ENCODE measurements at places on chromosomes 1 and 21.

DNA sequence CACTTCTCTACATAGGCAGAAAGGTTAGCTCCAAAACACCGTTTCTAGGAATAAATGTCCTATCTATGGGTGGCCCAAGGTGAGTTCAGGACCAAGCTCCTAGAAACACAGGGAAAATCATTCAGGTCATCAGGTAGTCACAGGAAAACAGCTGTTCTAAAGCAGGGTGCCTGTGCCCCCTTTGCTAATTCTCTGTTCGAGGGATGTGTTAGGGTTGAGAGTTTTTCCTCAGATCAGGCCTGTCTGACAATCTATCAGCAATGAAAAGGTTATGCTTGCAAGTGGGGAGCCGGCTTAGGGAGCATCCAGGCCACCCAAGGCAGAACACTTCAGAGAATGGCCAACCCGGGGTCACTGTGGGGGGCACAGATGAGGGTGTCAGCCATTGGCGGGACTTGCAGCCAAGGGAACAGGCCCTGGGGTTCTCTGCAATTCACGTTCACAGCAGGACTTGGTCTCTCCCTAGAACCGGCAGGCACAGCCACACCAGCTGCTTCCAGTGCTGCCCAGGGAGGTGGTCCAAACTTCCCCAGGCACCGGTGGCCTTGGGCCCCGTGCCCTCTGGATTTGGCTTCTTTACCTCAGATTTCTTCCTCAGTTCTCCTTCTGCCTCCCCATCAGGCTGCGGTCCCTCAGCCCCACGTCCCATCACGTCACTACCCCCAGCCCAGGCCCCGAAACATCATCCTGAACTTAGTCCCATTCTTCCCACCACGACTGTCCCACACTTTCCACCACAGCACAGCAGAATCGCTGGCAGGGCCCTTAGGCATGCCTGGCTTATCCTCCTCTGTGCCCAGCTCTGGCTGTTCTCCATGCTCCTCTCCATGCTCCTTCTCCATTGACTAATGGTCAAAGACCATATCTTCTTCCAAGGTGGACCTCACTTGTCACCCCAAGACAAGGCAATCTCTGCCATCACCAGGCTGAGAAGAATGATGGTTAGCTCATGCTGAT, 11.0 kb downstream of the CD2 start:
- no peak for DNase-seq

DNA sequence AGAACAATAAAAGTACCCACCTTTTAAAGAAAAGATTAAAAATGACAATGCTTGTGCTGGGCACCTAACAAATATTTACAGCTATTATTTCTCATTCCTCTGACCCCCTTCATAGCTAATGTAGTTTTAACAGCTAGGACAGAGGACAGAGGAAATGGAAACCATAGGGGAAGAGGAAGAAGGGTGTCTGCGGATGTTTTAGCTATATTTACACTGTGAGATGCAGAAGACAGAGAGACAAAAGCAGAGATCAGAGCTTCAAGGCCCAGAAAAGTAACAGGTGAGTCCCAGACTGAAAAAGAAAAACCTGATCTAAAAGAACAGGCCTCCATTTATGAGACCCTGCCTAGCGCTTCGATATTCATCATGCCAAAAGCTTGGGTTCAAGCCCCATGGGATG, 72.0 kb downstream of the ZNF281 start:
- no peak for DNase-seq

DNA sequence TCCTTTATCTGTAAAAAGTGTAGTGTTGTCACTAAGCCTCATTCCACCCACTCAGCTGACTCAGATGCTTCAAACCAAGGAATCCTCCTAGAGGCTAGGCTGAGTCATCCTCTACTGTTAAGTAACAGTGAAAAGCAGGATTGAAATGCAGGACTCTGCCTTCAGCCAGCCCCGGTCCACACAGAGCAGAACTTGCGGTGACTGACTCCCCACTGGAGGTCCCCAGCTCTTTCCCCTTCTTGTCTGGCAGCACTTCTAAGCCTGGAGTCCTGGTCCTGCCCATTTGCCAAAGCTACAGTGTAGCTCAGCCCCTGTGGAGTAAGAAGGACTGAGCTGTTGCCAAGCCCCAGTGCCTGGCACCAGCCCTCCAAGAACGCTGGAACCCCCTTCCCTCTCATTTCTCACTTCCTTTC, 1.7 kb downstream of the RAB7B start:
- no peak for DNase-seq

GRCh38 chr1:150596095-150596892, 16.9 kb upstream of the MCL1 start:
- no peak for DNase-seq

- DNase-seq, result no peak
Measured at GRCh38 chr1:233389169-233389568, 61.6 kb downstream of the MAP3K21 start.

DNA sequence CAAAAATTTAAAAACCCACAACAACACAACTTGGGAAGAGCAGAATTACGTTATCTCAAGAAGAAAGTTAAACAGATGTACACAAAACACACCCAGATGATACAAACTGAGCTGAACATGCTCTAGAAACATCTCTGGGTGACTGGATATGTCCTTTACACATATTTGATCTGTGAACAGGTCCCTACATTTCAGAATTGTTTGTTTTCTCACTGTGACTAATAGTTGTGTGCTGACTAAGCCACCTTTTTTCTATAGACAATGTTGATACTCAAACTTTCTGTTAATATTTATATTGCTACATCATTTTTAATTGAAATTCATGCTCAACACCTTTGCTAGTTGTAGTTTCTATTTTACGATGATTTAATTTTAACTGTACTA, 1.0 kb upstream of the F11R start:
- DNase-seq, result no peak

- no peak for DNase-seq
Measured at GRCh38 chr1:212004895-212005608, 30.3 kb downstream of the INTS7 start.

DNA sequence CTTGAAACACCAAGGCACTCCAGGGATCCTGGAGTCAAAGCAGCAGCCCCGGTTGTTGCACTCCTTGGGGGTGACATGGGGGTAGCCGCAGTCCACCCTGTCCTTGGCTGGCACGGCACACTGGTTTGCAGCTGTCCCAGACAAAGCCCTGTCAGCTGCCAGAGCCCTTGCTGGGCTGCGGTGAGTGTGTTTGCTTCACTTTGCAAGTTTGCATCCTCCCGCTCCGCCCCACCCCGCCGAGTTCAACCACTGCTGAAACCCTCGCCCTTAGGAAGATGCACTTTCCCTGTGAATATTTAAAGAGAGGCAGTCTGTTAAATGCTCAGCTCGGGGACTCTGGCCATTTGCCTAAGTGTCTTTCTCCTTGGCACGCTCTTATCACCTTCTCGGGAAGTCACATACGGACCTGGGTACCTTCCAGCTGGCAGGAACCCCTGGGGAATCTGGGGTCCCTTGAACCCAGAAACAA, 1.7 kb downstream of the TFF3 start:
- DNase-seq, result no peak

DNA sequence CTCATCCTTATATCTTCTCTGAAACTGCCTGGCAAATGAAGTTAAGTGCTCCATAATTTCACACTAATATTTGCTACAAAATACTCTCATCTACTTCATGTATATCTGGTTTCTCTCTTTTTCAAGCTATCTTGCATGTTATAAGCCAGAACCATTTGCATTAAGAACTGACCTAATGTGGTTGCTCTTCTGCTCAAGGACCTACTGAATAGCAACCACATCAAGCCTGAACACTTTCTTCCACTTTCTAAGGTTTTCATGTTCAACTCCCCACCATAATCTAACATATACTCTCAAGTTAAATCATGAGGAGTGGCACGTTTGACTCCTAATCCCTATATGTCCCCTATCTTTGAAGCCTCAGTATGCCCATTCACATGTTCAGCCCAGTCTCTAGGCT, 27.2 kb downstream of the RGS1 start:
- DNase-seq, result no peak

- DNase-seq, result peak; percentile 74
Measured at GRCh38 chr1:174021591-174022079, 522 bp downstream of the RC3H1 start.
